ENCODE measurements at places on chromosomes 12 and 14.

DNA sequence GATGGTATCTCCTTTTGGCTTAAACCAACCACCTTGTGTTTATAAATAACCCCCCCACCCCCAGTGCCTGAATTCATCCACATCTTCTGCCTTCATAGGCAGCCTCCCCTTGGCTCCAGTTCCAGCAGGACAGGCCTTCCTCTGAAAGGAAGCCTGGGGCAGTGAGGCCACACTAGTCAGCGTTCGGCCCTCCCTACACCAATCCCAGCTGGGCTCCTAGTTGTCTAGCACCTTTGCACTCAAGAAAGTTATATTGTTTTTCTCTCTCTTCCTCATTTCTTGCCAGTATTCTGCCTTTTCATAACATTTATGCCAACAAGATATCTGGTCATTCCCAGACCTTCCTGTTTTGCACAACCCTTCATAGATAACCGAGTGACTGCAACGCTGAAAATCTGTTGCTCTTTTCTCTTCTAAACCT is 73.1 kb upstream of the ACTN1 start:
- no peak for DNase-seq

- DNase-seq: no peak
Observed at GRCh38 chr14:90400904-90401561, 4.2 kb downstream of the CALM1 start.

DNA sequence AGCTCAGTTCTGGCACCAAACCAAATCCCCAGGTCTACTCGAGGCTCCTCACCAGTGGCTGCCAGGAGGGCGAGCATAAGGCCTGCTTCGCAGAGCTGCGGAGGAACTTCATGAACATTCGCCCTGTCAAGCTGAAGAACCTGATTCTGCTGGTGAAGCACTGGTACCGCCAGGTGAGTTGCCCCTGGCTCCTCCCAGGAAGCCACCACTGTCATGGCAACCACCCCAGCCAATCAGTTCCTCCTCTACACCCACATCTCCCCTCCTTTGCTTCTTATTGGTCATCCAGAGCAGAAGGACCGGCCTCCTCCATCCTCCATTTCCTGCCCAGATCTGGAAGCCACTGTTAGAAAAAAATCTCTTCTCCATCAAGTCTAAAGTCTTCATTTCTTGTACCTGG is 17.2 kb upstream of the OAS2 start:
- no peak for DNase-seq

DNA sequence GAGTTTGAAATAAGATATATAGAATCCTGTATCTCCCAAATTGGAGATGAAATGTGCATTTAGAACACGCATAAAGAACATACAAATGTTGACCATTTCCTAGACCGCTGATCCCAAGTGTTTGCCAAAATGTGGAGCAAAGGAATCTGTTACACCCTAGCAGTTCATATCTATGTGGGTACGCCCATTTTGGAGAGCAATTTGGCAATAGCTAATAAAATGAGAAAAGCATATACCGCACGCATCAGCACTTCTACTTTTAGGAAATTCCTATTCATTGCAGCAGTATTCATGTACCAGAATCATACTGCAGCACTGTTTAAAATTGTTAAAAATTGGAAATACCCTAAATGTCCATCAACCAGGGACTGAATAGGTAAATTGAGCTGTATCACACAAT is 937.8 kb downstream of the BCL11B start:
- no peak for DNase-seq

DNA sequence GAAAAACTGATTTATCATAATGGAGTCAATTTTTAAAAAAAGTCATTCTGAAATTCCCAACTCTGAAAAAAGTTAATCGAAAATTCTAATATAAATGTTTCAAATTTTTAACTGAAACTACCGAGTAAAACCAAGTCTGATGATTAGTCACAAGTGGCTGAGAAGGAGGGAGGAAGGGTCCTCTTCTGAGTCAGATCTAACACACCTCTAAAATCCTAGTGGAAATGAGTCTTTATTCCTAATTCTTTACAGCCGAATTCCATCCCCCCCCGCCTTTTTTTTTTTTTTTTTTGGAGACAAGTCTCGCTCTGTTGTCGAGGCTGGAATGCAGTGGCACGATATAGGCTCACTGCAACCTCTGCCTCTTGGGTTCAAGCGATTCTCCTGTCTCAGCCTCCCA is 37.9 kb downstream of the RAD9B start:
- no peak for DNase-seq

DNA sequence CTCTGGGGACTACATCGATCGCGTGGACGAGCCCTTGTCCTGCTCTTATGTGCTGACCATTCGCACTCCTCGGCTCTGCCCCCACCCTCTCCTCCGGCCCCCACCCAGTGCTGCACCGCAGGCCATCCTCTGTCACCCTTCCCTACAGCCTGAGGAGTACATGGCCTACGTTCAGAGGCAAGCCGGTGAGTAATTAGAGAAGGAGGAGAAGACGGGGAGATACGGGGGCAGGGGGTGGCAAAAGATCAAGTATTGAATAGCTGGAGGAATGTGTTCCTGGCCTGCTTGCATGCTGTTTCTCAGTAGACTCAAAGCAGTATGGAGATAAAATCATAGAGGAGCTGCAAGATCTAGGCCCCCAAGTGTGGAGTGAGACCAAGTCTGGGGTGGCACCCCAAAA is 21.9 kb downstream of the OS9 start:
- no peak for DNase-seq

GRCh38 chr14:56812364-56813141 is 2.3 kb upstream of the OTX2 start:
- DNase-seq: no peak

DNA sequence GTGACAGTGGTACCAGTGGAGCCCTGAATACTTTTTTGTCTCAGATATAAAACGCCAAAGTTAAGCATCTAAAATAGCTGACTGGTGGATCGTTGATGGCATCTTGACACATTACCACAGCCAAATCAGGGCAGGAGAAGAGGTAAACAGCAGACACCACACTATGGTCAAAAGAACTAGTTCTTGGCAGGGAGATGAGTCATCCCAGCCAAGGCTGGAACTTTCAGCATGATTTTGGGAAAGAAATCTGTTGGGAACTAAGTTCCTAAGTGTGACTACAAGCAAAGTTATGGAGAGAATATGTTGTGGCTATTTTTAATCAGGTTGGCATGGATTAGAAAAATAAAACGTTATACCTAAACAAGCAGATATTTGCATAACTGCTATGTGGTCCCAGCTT is 36.9 kb downstream of the LGR5 start:
- no peak for DNase-seq

- no peak for DNase-seq
Observed at GRCh38 chr12:120678572-120678971, 8.4 kb upstream of the MLEC start.

DNA sequence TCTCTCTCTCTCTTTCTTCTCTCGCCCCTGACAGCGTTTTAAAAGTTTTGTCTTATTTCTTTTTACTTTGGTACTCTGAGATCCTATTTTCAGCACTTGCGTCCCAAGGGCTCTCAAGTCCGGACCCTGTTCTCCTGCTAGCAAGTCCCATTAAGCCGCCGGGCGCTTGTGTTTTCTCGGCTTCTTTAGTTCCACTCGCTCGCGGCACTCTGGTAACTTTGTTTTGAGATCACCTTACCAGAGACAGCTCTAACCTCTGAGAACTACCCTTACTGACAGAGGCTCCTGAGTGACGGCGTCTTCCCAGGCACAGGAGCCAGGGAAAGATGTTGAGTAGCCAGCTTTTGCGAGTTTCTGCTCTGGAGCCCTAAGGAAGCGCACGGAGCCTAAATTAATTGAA is 2.7 kb upstream of the MYF5 start:
- DNase-seq: no peak

GRCh38 chr14:76334316-76334715 is 41.6 kb upstream of the ESRRB start:
- DNase-seq: no peak

- DNase-seq: no peak
Observed at GRCh38 chr12:116595672-116596071, 36.5 kb downstream of the MAP1LC3B2 start.

DNA sequence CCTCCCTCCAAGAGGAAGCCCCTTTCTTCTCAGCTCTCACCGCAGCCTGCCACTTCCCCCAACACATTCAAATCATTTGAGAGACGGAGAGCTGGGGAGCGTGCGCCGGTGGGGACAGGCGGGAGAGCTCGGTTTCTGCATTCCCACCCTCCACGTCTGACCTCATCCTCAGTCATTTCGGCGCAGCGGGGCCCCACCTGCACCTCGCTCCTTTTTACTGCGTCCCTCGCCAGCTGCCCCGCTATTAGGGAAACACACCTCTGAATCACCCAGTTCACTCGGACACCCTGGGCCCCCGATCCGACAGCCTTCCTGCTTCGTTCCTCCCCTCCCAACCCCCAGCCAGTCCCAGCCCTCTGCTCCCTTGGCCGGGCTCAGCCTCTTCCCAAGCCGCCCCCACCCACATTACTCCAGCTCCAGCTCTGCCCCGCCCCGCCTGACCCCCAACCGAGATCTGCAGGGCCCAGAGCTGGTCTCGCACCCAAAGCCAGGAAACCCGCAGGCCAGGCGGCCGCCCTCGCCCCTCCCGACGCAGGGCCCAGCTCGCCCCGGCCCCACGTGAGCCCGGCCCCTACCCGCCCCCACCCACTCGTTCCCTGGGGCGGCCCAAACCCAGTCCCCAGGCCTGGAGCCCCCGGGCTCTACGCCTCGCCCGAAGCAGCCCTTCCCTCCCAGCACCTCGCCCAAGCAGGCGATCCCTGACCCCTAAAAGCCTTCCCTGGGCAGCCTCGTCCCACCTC is 783 bp downstream of the CORO1C start:
- DNase-seq: peak; percentile 30

DNA sequence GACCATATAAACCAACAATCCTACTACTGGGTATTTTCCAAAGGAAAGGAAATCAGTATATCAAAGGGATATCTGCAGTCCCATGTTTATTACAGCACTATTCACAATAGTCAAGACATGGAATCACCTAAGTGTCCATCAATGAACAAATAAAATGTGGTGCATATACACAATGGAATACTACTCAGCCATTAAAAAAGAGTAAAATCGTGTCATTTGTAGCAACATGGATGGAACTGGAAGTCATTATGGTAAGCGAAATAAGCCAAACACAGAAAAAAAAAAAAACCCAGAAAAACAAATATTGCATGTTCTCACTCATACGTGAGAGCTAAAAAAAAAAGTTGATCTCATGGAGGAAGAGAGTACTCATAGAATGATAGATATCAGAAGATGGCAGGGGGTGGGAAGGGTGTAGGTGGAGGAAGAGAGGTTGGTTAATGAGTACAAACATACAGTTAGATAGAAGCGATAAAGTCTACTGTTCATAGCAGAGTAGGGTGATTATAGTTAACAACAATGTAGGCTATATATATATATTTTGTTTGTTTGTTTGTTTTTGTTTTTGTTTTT is 49.3 kb downstream of the BCAT1 start:
- no peak for DNase-seq

DNA sequence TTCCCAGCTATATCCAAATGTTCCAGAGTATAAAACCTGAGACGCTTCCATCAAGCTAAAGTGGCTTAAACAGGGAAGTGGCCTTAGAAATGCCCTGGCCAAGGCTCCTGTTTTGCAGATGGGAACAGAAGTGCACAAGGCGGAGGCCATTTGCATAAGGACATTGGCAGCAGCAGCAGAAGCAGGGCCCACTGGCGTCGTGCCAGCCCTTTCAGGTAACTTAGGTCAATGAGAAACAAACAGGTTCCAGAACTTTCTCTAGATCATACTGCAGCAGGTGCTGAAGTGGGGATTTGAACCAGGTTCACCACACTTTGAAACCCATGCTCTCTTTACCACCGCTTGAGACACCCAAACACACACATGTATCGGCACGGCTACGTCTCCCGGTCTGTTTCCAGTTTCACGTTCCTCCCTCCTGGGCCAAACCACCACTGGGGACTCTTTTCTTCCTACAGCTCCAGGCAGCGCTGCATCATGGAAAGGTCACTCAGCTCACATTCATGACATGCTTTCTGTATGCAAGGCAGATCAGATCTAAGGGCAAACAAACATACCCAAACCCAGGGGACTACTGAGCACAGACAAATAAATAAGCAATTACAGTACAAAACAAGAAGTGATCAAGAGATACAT is 46.0 kb upstream of the PLEKHG6 start:
- DNase-seq: no peak

- no peak for DNase-seq
Observed at GRCh38 chr12:91383099-91383498, 200.5 kb upstream of the DCN start.

All from CD4-positive, alpha-beta T cell treated with Interferon alpha-2 for 1 hour (primary cell).